ENCODE measurements at places on chromosomes 7 and 10.
A peak's percentile ranks its signal among the peaks of the same experiment; 100 is the strongest.

GRCh38 chr10:29377333-29377961 is 88.6 kb downstream of the LYZL1 start:
- DNase-seq = peak; percentile 22

DNA sequence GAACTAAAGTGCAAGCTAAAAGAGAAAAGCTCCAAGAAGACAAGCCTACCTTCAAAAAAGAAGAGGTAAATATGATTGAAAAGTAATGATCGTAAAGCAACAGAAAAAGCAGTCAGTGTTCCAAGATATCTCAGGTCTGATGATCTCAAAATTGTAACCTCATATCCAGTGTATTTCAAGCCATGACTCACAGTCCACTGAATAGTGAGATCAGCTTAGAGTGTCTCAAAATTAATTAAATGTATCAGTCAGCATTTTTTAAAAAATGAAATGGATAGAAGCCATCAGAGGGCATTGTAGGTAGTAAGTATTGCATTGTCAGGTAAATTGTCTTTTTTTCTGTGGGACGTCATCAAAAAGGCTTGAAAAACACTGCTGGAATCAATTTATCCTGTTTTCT is 50.6 kb upstream of the AGBL3 start:
- no peak for DNase-seq

- DNase-seq = no peak
These were observed 3.0 kb downstream of the ZYX start for GRCh38 chr7:143384148-143384547.

- no peak for DNase-seq
These were observed 127.0 kb upstream of the PPIF start for GRCh38 chr10:79220307-79220706.

DNA sequence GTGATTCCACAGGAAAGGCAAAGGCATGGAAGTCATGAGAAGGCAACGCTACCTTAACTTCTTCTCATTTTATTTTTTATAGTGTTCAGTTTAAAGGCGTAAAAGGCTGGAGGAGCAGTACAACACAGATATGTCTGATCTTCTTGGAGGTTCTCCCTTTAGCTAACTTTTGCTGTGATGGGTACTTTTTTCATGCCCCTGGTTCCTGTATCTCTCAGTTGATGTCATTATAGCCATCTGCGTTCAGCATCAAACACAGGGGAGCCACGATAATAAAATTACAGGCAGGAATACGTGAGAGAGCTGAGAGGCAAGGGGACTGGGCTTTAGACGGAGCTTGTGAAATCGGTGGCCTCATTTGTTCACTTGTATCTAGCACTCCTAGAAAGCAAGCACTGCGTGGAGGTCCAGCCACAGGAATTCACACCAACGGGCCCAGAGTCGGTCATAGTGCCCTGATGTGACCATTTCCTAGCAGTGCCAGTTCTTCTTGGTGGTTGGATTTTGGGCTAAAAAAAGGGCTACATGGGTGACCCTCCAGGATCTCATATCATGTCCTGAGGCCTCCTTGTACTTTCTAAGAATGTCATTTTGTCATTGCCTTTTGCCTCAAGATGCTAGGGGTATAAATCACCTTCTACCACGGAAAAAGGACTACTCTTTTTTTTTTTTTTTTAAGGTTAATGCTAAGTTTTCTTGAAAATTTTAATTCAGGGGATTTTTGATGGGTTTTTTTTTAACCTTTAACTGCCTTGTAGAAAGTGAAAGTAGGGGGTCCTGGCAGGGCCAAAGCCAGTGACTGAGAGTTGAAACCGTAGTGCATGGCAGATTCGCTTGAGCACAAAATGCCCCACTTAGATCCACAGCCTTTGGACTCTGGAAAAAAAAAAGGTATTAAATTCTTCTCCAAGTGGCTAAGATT is 191.5 kb downstream of the CELF2 start:
- DNase-seq = no peak

DNA sequence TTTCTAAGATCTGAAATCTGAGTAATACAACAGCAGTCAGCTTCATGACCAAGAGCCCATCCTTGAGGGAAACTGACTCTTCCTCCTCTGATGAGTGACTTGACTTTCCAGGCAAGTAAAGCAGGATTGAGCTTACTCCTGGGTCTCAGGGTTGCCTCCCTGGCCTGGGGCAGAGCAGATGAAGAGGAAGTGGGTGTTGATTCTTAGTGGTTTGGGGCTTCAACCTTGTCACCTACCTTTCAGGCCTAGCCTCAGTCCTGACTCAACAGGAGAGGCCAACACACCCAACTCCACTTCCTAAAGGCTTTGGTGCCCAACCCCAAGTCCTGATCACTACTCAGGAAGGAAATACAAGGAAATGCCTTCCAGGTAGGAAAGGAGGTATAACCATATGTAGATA is 54.1 kb downstream of the KCNMA1 start:
- DNase-seq = no peak

DNA sequence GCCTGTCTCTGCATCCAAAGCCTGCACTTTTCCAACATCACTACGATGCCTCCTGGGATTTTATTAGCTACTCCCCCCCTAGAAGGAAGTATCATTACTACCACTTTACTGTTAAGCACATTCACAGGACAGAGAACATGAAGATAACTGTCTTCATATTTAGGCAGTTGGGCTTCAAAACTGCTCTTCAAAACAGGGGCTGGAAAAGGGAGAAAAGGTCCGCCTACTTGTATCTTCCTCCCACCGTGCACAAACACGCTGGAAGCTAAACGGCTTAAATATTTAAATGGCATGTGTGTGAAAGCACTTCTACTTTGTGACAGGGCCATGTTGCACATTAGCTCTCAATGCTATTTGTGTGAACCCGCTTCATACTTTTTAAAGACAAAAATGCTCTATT is 999 bp downstream of the ITIH5 start:
- DNase-seq = no peak

GRCh38 chr10:133235265-133235855 is 2.3 kb upstream of the VENTX start:
- no peak for DNase-seq

GRCh38 chr7:85343484-85343883 is 156.6 kb upstream of the SEMA3D start:
- no peak for DNase-seq

- no peak for DNase-seq
These were observed 34.0 kb downstream of the MINDY4 start for GRCh38 chr7:30805081-30805691.

DNA sequence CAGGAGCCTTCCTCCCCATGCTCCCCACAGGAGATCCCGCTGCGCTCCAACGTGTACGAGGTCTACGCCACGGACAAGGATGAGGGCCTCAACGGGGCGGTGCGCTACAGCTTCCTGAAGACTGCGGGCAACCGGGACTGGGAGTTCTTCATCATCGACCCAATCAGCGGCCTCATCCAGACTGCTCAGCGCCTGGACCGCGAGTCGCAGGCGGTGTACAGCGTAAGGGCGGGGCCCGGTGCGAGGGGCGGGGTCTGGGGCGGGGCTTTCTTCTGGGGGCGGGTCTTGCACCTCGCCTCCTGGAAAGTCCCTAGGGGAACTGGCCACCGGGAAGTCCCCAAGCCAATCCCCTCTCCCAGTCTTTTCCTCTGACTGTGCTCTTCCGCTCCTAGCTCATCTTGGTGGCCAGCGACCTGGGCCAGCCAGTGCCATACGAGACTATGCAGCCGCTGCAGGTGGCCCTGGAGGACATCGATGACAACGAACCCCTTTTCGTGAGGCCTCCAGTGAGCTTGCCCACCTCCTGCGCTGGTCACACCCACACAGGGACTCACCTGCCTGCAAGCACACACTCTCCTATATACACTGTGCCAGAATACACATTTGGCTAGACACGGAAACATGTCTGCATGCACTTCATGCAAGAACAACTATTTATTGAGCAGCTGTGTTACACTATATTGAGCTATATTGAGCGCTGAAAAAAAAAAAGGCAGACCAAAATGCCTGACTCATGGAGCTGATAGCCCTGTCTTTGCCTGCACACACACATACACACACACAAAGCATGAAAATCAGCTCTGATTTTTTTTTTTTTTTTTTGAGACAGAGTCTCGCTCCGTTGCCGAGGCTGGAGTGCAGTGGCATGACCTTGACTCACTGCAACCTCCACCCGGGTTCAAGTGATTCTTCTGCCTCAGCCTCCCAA is 32.7 kb upstream of the VSIR start:
- DNase-seq = no peak

- no peak for DNase-seq
These were observed 438.1 kb upstream of the FOXK1 start for GRCh38 chr7:4244041-4244440.

GRCh38 chr7:48899932-48900331 is 24.4 kb upstream of the CDC14C start:
- no peak for DNase-seq

DNA sequence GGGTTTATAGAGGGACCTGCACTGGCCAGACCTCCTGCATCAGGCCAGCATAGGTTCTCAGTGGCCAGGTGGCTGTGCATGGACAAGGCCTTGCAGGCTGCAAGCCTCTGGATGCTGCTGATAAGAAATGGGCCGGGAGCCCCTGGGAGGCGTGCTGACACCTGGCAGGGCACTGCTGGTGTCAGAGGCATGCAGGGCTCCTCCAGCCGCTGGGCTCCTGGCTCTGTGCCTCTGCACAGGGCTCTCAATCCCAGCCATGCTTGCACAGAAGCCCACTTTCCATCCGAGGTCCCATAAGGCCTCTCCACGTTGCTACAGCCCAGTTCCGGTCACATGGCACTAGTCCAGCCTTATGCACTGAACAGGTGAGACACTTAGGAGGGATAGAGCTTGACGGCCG is 27.3 kb downstream of the ANTXRL start:
- no peak for DNase-seq

GRCh38 chr7:148684289-148684830 is 14.3 kb upstream of the CUL1 start:
- no peak for DNase-seq

DNA sequence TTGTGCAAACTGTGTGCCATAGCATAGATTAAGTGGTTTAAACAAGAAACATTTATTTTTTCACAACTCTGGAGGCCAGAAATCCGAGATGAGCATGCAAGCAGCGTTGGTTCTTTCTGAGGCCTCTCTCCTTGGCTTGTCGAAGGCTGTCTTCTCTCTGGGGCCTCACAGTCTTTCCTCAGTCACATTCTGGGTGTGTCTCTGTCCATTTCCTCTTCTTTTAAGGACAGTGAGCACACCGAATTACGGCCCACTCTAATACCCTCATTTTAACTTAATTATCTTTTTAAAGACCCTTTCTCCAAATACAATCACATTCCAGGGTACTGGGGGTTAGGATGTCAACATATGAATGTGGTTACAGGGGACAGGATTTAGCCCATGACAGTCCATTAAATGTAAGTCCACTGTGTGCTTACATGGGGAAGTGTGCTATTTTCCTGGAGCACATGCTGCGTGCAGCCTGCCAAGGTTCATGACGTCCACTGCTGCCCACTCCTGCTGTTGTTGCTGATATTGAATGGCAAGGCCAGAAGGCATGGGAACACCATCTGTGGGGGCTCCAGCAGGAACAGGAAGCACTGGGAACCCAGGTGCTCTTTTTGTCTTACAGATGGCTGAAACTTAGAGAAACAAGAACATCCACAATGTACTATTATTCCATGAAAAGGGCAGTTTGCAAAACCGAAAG is 365.5 kb downstream of the GALNT17 start:
- no peak for DNase-seq

DNA sequence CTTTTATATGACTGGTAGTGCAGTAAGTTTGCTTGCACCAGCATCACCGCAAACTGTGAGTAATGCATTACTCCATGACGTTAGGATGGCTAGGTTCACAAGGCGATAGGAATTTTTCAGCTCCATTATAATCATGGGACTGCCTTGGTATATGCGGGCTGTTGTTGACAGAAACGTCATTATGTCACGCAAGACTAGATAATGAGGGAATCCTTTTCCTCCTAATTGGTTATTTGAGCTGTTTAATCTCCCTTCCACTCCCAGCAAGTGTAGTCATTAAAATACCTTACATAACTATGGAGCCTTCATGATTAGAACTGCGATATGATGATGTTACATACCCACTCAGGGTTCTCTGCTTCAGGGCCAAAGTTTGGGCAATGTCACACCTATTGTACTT is 17.3 kb downstream of the KLLN start:
- DNase-seq = no peak

- no peak for DNase-seq
These were observed 66.7 kb downstream of the TES start for GRCh38 chr7:116277070-116277469.

DNA sequence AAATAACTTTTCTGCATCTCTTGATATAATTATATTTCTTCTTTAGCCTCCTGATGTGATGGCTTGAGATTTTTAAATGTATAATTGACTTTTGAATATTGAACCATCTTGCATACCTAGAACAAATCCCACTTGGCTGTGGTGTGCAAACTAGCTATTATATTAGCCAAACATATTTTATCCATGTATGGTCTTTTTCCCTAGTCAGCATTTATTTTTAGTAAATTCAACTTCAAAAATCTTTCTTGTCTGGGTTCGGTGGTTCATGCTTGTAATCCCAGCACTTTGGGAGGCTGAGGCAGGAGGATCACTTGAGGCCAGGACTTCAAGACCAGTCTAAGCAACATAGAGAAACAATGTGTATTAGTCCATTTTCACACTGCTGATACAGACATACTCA is 386.6 kb upstream of the VWC2 start:
- no peak for DNase-seq

- DNase-seq = no peak
These were observed 30.2 kb downstream of the TAS2R16 start for GRCh38 chr7:122965306-122965705.

- DNase-seq = no peak
These were observed 4.9 kb downstream of the OPN4 start for GRCh38 chr10:86659161-86659691.

DNA sequence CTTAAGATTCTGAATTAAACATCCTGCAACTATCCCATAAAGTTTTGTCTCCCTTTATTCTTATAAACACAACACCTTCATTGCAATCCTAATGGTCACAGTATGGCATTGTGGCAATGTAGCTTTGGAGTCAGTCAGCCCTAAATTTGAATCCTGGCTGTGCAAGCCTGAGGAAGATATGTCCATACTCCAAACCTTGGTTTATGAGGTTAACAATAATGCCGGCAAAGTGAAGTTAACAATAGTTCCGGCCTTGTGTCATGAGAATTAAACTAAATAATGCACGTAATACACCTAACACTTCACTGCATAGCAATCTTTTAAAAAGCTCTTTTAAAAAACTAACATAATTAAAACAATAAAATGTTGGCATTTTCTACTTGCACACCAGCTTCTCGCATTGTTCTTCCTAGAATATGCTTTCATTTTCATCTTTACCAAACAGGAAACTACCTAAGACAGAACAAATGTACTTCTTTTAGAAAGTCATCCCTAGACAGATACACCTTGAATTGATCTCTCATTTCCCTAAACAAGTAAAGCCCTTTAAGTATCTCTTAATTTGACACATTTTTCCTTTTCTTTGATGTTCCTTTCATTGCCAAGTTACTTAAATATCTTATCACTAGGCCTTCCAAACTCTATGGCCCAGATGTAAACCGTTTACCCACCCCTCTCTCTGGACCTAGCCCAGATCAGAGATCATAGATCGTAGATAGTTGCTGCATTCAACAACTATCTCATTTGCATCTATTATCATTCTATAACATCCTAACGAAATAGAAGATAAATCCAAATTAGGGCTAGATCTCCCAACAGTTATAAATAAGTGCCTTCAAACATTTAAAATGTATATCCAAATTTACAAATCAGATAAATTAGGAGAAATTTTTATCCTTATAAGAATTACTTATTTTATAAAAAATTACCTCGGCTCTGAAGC is 66.7 kb downstream of the CREB3L2 start:
- peak; percentile 32 for DNase-seq

- DNase-seq = no peak
These were observed 56.0 kb downstream of the NDUFB2 start for GRCh38 chr7:140752533-140752932.

GRCh38 chr10:71923138-71923692 is 41.0 kb upstream of the CHST3 start:
- DNase-seq = no peak

GRCh38 chr10:47127188-47127785 is 172.7 kb upstream of the GDF10 start:
- DNase-seq = no peak
